ENCODE measurements at places on chromosomes 2 and 18. TPM values are rescaled to one million over a fixed set of nuclear protein-coding genes. Genes with fewer than 3 reads are reported as not detected.

Gene CASP10
- total RNA-seq: 38.6 TPM

Gene ANKRD29
- not detected for total RNA-seq

Gene GALNT13
- 26.3 TPM for total RNA-seq

Gene TEKT4
- total RNA-seq: not detected

Gene ACTR3
- 284 TPM for total RNA-seq

Gene CIB4
- total RNA-seq: not detected

Gene CHRND
- not detected for total RNA-seq

Gene CABLES1
- total RNA-seq: 24.9 TPM

Gene CUL3
- 138 TPM for total RNA-seq

Gene CRYBA2
- total RNA-seq: not detected

Gene FECH
- 51.6 TPM for total RNA-seq
